ENCODE measurements at places on chromosomes 12 and 14.
A peak's percentile ranks its signal among the peaks of the same experiment; 100 is the strongest.

- no peak for DNase-seq
Measured at GRCh38 chr12:53115891-53116648, 12.8 kb downstream of the SOAT2 start.

- no peak for DNase-seq
Measured at GRCh38 chr12:130064999-130065398, 97.3 kb upstream of the FZD10 start.

DNA sequence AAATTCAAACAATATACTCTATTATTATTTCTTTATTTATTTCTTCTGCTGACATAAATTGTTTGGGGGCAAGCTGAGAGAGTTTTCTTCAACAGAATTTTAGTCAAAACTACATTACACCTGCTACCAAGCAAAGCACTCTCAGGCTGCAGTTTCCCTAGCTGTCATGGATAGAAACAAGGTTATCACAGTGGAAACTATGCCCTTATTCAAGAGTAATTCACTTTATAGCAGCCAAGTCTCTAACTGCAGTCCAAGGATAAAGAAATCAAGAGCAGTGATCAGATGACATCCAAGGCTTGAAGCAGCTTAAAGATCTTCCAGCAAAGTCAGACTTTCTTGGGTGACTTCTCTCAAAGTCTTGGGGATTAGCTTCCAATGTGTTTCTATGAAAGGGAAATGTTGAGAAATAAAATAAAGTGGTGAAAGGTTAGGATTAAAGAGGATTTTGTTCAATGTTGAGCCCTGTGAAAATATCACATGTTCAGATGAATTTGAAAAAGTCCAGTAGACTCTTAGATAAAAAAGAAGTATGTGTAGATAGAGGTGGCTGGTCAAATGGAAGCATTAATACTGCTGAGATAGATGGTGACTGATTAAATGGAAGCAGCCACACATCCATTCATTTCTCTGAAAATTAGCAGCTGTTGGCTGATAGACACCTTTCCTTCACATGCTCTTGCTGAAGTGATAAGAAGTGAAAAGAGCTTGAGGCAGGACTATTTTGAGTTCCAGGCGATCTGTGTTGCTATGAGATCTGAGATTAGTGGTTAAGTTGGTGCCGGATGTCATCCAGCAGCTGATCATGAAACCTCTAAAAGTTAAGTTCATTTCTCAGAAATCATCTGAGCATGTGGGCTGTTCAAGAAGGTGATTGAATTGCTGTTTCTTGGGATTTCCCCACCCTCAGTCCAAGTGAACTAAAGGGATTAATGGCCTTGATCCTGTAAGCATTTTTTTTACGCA is 257.8 kb upstream of the BTG1 start:
- DNase-seq, result no peak

GRCh38 chr12:59708064-59708463 is 112.2 kb downstream of the SLC16A7 start:
- no peak for DNase-seq

GRCh38 chr12:28583701-28584261 is 393.5 kb downstream of the CCDC91 start:
- DNase-seq, result no peak

- no peak for DNase-seq
Measured at GRCh38 chr12:68482660-68483059, 128.0 kb upstream of the RAP1B start.

GRCh38 chr12:75854681-75855309 is 176.8 kb downstream of the PHLDA1 start:
- no peak for DNase-seq

DNA sequence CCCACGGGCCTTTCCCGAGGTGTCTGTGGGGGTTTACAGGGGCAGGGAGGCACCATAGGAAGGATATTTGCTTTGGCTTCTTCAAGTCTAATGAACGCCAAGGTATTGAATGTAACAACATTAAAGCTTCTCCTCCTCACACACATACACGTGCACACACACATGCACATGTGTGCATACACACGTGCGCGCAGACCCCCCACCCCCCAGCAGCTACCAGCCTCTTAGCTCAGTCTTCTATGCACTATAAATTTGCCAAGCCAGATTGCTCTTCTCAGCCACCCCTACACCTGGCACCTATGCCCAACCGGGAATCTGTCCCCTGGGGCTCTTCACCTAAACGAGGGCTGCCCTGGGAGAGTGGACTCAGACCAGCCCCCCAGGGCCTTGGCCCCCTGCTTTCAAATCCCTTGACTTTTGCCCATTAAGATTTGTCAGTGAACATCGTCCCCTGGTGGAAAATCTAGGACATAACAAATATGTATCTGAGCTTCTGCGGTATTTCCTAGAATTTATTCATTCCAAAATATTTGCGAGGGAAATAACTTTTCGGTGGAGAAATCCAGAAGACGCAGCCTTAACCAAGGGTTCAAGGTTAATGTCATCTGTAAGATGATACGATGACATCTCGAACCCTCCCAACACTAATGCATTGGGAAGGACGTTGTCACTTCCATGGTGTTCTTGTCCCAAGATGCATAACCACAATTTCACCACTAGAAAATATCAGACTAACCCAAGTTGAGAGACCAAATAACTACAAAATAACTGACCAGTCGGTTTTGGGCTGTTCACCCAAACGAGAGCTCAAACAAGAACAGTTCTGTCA is 330.4 kb downstream of the MED13L start:
- DNase-seq, result no peak

DNA sequence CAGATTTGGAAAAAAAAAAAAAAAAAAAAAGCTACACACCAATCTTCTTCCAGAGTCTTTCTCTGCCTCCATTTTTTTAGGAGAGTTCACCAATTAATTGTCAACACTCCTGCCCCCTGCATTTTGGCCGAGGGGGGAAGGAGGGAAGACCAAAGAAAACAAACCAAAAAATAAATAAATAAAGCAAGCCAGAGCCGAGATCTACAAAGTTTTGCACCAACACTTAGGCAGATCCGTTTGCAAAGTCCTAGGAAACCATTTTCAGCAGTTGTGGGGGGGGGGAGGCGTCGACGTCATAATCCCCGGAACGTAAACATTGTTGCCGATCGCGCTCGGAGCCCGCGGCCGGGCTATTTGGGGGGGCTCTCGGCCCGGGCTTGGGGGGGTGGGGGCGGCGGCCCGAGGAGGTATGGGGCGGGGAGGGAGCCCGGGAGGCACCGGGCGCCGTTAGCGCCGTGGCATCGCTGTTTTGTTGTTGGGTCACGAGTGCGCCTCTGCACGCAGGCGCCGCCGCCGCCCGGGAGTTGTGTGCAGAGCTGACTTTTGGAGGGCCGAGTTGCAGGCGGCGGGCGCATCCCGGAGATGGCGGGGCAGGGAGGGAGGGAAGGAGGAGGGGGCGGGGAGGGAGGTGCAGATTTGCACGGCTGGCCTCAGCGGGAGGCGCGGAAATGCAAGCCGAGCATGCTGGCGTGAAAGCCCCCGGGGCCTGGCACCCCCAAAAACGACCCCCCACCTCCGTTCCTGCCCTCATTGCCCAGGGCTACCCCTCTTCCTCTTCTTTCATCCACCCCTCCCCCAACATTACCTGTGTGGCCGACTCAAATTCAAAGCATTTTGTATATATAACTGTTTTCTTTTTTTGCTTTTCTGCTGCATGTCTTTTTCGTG is 598 bp downstream of the KDM2B start:
- DNase-seq, result no peak

GRCh38 chr14:31080056-31080455 is 53.9 kb upstream of the STRN3 start:
- no peak for DNase-seq

- DNase-seq, result peak; percentile 23
Measured at GRCh38 chr14:59358102-59358501, 107.1 kb downstream of the GPR135 start.

GRCh38 chr12:110948041-110948440 is 27.7 kb upstream of the MYL2 start:
- no peak for DNase-seq

DNA sequence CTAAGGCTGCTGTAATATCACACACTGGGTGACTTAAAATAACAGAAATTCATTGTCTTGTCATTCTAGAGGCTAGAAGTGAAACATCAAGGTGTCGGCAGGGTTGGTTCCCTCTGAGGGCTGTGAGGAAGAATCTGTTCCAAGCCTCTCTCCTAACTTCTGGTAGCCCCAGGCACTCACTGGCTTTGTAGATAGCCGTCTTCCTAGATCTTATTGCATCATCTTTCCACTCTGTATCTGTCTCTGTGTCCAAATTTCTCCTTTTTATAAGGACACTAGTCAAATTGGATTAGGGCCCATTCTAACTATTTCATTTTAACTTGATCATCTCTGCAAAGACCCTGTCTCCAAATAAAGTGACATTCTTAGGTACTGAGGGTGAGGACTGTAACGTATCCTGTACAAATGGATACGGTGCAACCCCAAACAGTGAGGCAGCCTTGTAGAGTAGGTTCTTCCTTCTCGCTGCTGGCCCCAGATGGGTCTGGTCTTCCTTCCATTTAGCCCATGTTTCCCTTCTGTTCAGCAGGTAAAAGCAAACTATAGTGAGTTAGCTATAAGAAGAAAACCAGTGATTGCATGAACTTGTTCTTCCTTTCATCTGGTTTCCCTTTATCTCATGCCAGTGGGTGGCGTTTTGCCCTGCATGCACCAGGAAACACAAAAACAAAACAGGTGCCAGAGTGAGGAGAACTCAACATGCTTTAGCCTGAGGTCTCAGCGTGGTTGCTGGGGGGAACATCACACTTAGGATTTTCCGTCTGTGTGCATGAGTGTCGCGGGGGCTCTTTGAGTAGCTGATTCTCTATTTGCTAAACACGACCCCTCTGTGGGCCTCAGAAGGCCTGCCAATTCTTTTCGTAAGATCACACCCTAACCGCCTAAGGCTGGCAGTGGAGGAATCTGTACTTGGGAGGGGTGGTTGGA is 19.5 kb downstream of the TTC9 start:
- DNase-seq, result peak; percentile 23

- DNase-seq, result peak; percentile 80
Measured at GRCh38 chr14:31487886-31488285, at the start of gene GPR33. TSS of gene GPR33 (minus strand) at chr14:31488039. CDS start at chr14:31483965, 4,074 bp downstream.

GRCh38 chr12:57434517-57435223 is at the start of gene INHBC:
TSS of gene INHBC (plus strand) at chr12:57434784. CDS start at chr12:57434887, 103 bp downstream.
- no peak for DNase-seq

DNA sequence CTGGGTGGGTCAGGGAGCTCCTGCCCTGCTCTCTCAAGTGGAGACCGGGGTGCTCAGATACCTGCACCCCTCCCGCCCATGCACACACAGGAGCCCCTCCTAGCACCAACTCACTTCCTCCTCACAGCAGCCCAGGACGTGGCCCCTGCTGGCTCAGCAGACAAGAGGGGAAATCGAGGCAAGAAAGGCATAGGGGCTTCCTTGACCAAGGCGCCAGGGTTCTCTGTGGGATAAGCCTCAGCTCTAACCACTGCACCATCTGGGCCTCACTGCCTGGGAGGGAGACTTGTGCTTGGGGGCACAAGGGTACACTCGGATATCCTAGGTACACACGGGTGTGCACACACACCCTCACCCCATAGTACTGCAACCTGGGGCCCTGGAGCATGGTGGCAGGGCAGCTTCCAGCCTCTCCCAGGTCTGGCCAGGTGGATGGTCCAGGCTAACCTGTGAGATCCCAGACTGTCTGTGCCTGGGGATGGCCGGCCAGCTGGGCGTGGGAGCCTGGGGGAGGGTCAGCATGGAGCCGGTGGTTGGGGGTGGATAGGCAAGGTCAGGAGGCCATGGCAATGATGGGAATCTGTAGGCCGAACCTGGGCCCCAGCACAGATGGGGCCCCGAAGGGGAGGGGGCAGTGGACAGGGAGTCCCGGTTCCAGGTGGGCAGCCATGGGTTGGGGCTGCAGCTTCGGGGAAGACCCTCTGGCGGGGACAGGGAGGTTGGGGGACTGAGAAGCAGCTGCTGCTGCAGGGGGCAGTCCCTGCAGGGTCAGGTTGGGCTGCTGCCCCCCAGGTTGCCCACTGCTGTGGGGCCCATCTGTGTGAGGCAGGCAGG is 312.4 kb downstream of the TMEM121 start:
- DNase-seq, result no peak

GRCh38 chr12:88471331-88472045 is 108.8 kb downstream of the KITLG start:
- no peak for DNase-seq

- DNase-seq, result no peak
Measured at GRCh38 chr12:85740186-85740585, 96.0 kb downstream of the RASSF9 start.
